ENCODE measurements at places on chromosomes 12 and 14.
A peak's percentile ranks its signal among the peaks of the same experiment; 100 is the strongest.

GRCh38 chr14:99884834-99885648, 91.8 kb downstream of the EML1 start:
- DNase-seq, result no peak

DNA sequence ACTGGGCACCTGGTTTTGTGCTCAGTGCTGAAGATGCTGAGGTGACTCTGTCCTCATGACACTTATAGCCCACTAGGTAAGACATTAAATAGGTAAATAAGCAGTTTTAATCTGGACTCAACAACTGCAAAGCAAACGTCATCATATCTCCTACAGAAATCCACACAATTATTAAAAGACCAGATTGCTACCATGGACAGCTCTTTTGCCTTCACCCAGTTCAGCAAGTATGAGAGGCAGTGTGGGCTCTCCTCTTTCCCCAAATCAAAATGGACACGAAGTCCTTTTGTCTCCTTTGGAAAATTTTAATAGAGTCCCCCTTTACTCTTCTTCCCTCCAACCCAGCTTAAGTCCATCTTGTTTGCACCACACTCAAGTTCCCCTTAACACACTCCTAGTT, 171.1 kb downstream of the RPAP3 start:
- no peak for DNase-seq

DNA sequence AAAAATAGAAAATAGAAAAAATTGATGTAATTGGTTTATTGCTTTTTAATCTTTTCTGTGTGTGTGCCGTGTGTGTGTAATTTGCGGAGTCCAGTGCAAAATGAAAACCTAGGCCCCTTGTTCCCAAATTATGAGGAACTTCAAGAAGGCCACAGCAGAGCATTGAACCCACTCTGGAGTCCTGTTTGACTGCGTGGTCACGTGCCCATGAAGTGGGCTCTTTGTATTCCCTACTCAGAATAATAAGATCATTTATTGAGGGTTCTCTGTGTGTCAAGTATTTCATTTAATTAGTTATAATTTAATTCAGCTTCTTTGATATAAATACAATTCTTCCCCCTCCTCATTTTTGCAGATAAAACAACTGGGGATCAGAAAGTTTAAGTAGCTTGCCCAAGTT, 12.3 kb upstream of the NINJ2 start:
- DNase-seq, result no peak

DNA sequence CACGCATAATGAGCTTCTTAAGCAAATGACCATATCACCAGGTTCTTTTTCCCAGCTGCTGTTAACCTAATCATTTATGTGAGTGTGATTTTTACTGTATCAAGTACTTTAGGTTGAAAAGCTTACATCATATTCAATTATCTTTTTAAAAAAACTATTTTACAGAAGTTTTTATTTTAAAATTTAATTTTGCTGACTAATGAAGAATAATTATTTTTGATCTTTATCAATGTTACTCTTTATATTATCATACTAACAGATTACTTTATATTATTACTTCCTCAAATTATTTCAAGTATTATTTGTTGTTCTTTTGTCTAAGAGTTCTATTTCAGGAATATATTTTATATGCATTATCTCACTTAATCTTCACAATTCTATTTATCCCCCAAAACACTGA, 236.3 kb downstream of the CPNE8 start:
- DNase-seq, result no peak

DNA sequence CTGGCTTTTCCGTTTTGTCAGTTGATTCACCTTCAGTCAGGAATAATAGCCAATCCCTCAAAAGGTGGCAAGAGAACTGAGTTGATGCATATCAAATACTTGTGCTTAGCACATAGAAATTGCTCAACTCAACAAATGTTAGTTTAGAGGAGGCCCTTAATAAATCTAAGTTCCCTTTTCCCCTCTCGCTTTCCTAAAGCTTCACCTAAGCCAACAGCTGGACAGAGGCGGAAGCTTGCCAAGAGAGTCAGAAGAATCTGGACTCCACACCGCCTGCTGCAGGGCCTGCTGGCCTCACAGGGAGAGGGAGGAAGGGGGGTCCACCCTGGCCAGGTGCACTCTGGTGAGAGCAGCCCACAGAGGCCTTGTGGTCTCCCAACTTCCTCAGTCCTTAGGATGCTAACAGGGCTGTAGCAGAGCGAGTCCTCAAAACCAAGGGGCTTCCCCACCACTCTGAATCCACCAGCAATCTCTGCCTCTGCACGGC, 213.1 kb downstream of the CHST11 start:
- peak; percentile 79 for DNase-seq

DNA sequence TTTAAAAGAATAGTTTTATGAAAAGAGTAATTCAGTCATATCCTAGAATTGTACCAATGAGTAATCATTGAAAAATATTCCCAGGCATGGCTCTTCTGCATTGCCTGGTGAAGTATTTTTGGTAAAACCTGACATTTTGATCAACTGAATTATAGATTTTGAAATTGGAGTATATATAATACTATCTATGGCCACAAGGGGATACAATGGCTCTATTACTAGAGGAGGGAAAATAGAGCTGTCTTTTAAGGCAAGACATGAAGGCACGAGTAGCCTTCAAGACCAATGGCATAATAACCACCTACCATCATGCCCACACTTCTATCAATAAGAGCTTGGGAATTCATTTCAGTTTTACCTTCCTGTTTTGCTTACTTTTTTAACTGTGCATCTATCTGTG, 1241.4 kb upstream of the TMEM132C start:
- no peak for DNase-seq

- no peak for DNase-seq
Observed at GRCh38 chr14:79077096-79077495, 906.9 kb downstream of the NRXN3 start.

GRCh38 chr14:54564868-54565784, 1.8 kb upstream of the SAMD4A start:
- DNase-seq, result peak; percentile 72

GRCh38 chr14:98548071-98548686, 723.8 kb downstream of the BCL11B start:
- DNase-seq, result no peak

DNA sequence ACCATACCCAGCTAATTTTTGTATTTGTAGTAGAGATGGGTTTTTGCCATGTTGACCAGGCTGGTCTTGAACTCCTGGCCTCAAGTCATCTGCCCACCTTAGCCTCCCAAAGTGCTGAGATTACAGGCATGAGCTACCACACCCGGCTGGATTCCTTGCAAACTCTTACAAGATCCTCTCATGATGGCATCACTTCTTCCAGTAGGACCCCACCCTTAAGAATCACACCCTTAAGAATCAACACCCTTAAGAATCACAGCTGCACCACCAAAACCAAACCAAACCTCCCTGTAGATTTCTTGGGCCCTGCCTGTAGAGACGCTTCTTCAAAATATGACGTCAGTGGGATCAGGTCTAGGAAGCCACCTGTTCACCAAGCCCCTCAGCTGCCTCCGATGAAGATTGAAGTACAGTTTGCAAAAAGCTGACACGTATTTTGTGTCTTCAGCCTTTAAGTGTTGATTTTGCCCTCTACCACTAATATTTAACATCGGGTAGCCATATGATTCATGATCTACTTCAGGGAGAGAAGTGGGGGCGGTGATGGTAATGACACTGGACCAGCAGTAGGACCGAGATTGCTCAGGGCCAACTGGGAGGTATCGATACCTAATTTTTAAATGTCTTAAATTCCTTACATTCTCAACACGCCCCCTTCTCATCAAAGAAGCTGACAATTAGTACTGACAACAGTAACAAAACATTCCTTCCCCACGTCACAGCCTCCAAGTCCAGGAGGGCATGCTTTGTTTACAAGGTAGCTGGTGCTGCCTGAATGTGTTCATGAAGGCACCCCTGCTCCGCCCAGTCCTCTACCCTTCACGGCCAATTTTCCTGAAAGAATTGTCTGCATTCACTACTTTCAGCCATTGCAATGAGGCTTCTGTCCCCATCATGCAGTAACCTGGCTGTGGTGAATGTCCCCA, 57.2 kb downstream of the ESRRB start:
- DNase-seq, result no peak

GRCh38 chr12:1013618-1014489, 22.8 kb downstream of the ERC1 start:
- DNase-seq, result no peak

- no peak for DNase-seq
Observed at GRCh38 chr12:68250454-68250853, 3.0 kb downstream of the IL22 start.

DNA sequence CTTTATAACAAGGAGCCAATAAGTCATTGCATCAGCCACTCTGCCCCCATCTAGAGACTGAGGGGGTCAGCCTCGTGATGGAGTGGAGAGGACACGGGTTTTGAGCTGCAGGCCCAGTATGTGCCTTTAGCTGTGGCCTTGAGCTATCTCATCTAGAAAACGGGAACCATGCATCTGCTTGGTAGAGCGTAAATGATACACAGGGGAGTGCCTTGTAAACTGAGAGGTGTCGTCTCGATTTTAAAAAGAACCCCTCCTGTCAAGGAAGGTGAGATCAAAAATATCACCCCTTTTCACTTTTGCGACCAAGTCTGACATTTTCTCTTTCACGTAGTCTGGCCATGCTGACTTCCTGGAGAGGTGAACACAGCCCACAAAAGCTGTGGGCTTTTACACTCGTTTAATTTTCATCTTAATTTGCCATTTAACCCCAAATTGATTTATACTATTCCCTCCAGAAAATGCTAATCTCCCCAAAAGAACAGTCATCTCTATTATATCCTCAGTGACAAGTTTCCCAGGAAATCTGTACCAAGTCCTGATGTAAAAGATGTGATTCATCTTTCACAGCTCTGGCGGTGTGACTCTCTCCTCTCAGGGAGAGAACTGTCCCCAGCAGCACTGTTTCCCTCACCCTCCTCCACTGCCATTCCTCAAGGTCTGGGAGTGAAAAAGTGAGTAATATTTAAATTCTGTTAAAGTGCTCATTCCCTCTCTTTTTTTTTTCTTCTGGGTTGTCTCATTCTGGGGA, 30.6 kb downstream of the VCPKMT start:
- DNase-seq, result no peak

- no peak for DNase-seq
Observed at GRCh38 chr14:49641697-49642129, 6.7 kb upstream of the DNAAF2 start.

DNA sequence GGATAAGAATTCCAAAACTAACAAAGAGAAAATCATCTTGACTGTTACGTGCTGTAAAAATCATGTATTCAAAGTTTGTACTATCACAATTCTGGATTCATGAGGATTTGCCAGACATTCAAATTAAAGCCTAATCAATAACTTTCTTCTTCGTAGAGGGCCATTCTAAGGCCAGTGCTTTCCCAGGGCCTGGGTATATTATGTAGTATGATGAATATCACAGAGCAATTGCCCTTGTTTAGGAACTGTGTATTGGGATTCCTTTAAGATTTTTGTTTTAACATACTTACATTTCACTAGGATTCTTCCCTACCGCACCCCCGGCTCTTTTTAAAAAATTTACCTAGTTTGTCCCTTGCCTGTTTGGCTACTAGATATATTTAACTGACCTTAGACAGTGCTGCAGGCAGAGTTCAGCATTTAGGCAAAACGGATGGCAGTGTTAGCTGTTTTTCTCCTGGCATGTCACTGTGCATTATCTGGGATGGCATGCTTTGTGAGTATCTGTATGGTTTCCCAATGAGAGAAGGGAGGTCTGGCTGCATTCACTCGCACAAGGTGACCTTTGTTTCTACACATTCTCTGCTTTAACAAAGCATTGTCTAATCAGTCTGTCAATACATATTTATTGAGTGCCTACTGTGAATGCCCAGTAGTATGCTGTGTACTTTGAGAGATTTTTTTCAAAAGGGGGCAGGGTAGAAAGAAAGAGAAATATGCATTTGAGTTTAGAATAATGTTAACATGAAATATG, 63.3 kb downstream of the ERC1 start:
- DNase-seq, result no peak

DNA sequence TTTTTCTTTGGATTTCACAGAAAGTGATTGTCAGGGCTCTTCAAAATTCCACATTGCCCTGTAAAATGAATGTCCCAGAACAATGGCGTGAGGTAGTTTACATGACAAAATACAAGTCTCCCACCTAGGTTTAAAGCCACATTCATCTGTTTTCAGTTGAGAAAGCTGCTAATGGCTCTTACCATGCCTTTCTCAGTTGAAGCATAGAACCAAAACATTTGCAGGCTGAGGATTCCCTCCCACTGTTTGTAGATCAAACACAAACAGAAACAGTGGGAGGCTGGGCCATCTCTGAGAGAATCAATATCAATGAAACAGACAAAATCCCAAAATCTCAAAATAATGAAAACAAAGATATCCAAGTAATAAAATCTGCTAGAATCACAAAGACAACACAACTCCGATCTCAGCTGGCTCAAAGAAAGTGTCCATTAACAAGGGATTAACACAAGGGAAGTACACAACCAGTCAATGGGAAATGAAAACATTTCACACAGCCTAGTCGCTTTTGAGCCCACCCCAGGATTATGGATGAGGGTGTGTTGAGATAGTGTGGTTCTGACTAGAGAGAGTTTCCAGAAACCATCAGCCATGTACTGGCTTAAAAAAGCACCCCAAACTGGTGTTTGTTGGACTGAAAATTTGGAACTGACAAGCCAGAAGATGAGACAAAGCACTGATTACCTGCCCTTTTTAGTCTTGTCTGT, 54.5 kb upstream of the TMEM260 start:
- no peak for DNase-seq

- no peak for DNase-seq
Observed at GRCh38 chr12:80798281-80798680, 81.6 kb downstream of the MYF5 start.

DNA sequence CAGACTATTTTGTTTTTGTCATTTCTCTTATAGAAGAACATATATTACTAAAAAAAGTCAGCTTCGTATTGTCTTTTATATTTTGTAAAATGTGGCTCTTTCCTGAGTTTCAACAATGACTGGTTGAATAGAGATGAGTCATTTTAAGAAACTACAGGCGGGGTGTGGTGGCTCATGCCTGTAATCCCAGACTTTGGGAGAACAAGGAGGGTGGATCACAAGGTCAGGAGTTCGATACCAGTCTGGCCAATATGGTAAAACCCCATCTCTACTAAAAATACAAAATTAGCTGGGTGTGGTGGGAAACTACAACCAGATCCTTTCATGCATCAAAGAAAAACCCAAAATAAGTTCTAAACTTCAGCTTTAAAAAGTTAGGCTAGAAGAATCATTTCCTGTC, 28.8 kb downstream of the HECTD4 start:
- no peak for DNase-seq

GRCh38 chr12:78880078-78880477, 15.5 kb downstream of the SYT1 start:
- no peak for DNase-seq

GRCh38 chr14:32744811-32745445, 193.8 kb upstream of the NPAS3 start:
- DNase-seq, result no peak

- DNase-seq, result no peak
Observed at GRCh38 chr14:93030761-93031160, 85.0 kb downstream of the ITPK1 start.

- DNase-seq, result no peak
Observed at GRCh38 chr14:102164241-102164641, 24.5 kb downstream of the WDR20 start.

DNA sequence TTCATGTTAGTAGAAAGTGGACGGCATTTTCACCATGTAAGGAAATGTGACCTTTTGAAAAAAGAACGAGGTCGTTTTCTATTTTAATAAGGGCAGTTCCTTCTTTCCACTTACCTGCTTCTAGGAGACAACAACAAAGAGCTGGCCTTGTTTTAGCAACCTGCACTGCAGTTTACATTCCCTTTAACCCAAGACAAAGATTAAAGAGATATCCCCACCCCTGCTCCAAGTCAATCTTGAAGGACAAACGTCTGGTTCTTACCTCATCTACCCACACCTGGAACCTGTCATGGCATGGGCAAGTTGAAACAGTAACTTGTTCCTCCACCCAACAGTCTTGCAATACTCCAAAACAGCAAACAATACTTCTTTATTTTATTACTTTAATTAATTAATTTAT, 32.7 kb downstream of the ZCCHC8 start:
- no peak for DNase-seq
